CD4-positive, alpha-beta T cell treated with Interleukin-17A for 1 hour (primary cell): ENCODE measurements at places on chromosomes 2 and 18.

GRCh38 chr2:191463790-191464189 is 214.1 kb upstream of the NABP1 start:
- DNase-seq, result no peak

GRCh38 chr2:195338856-195339255 is 318.2 kb upstream of the SLC39A10 start:
- DNase-seq, result no peak

GRCh38 chr2:33230842-33231241 is 245.6 kb upstream of the RASGRP3 start:
- DNase-seq, result no peak

- DNase-seq, result no peak
Measured at GRCh38 chr18:55123361-55123760, 164.1 kb upstream of the CCDC68 start.

DNA sequence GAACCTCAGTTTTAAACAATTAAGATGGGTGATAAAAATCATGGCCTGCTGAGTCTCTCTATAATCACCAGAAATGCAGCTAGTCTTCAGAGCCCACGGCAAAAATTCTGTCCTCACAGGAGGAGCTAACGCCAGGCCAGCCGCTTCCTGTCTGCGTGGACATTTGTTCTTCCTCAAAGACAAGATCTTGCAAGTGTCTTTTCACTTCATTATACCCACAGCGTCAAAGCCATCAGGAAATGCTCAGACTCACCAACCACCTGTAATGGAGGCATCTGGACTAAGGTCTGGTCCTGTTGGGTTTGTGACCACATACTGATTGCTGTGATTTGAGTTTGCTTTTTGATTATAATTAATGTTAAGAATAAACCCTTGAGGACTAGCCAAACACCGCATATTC is 473.8 kb upstream of the MC4R start:
- no peak for DNase-seq

GRCh38 chr2:65075605-65076344 is 19.6 kb downstream of the CEP68 start:
- no peak for DNase-seq

DNA sequence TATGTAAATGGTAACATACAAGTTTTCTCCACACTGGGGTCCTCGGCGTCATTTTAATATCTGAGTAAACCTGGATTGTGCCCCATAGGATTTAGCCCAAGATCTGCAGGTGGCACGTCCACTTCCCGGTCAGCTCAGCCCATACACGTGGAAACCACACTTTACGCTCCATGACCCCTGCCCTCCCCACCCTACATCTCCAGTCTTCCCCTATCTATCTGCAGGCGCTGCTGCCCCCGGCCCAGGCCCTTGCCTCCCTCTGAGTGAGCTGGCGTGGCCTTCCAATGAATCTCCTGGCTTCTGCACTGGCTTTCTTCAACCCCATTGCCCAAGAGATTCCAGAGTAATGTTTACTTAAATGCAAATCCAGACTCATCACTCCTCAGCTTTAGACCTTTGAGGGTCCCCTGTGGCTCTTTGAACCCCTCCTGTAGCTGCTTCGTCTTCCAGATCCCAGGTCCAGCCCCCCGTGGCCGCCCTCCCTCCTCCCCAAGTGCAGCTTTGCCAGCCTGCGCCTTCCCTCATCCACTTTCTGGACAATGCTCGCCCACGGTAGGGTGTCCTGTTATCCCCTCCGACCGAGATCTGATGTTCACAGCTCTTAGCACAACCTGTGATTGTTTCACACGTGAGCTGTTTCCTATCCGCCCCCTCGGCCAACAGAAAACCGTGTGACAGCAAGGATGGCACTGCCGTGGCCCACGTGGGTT is 421.4 kb upstream of the SALL3 start:
- no peak for DNase-seq
